CD4-positive, alpha-beta T cell treated with Interferon gamma for 1 hour (primary cell): ENCODE measurements at places on chromosomes 6 and 20.

- no peak for DNase-seq
These were observed 55.4 kb downstream of the LAMA4 start for GRCh38 chr6:112199001-112199403.

- DNase-seq, result no peak
These were observed 21.9 kb upstream of the PTPN1 start for GRCh38 chr20:50488236-50488806.

GRCh38 chr20:38460040-38460623 is 12.5 kb upstream of the RALGAPB start:
- DNase-seq, result no peak

GRCh38 chr6:134622382-134623173 is 304.7 kb upstream of the SGK1 start:
- no peak for DNase-seq

- DNase-seq, result no peak
These were observed 152.1 kb upstream of the SMLR1 start for GRCh38 chr6:130675072-130675471.

- no peak for DNase-seq
These were observed 21.1 kb downstream of the TMEM74B start for GRCh38 chr20:1163653-1164052.

DNA sequence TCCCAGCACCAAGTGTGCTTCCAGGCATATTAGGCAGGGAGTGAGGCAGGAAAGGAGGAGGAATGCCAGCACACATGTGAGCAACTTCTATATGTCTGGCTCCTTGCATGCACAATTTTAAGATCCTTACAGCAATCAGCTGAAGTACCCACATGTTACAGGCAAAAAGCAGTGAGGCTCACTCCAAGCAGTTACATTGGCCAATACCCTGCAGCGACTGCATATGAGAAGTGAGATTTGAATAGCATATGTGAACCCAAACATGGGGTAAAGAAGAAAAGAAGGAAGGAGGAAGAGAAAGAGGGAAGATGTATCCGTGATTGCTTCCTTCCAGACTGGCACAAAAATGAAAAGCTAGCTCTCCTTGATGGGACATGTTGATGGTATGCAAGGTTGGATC is 193.6 kb downstream of the PTPRT start:
- no peak for DNase-seq

GRCh38 chr20:11791316-11791715 is 126.4 kb upstream of the BTBD3 start:
- DNase-seq, result no peak

GRCh38 chr20:29876911-29877285 is 1380.6 kb upstream of the DEFB115 start:
- no peak for DNase-seq

GRCh38 chr6:148339766-148340165 is 2.9 kb upstream of the SASH1 start:
- no peak for DNase-seq

- no peak for DNase-seq
These were observed 138.6 kb downstream of the BCKDHB start for GRCh38 chr6:80245043-80245442.
